ENCODE measurements at places on chromosomes 13 and 19.
A peak's percentile ranks its signal among the peaks of the same experiment; 100 is the strongest.

- peak; percentile 36 for DNase-seq
Observed at GRCh38 chr13:110714797-110715394, 1.4 kb downstream of the ING1 start.

GRCh38 chr19:35451338-35452096 lies 3.5 kb downstream of the FFAR2 start:
- DNase-seq = no peak

GRCh38 chr13:102040812-102041211 lies 361.0 kb downstream of the FGF14 start:
- DNase-seq = no peak

- DNase-seq = peak; percentile 85
Observed at GRCh38 chr19:3365836-3366752, at the start of gene NFIC. NFIC (plus strand) TSS chr19:3366583; CDS start chr19:3366637, 54 bp downstream.

DNA sequence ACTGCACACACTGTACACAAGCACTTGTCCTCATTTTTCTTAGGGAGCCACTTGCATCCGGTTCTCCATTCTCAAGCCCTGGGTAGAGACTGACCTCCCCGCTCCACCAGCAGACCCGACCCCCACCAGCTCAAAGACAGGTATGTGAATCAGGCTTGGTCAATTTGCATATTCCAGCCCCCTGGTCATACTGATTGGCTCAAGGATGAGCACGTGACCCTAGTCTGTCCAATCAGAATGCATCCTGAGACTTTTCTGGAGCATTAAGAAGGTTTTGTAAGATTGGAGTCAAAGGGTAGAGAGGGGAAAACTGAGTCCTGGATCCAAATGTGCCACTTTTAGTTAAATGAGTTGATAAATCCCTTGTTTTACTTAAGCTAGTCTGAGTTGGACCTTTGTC lies 34.1 kb downstream of the NOTCH3 start:
- DNase-seq = no peak

GRCh38 chr19:58397533-58398037 lies 2.1 kb downstream of the RNF225 start:
- DNase-seq = no peak

- peak; percentile 87 for DNase-seq
Observed at GRCh38 chr13:102580552-102581169, 16.1 kb upstream of the TPP2 start.

Data from fibroblast of the aortic adventitia (primary cell).